Activated gamma-delta T cell treated with Interleukin-2 at 50 U/mL for 16 hours (primary cell): ENCODE measurements at places on chromosomes 4 and X.

GRCh38 chr4:45408996-45409395, 682.6 kb upstream of the GNPDA2 start:
- DNase-seq = no peak

- DNase-seq = no peak
Measured at GRCh38 chr4:101171747-101172146, 175.6 kb downstream of the PPP3CA start.

GRCh38 chrX:23403849-23404248, 69.2 kb downstream of the PTCHD1 start:
- no peak for DNase-seq

- DNase-seq = no peak
Measured at GRCh38 chr4:174225349-174226049, 58.0 kb downstream of the FBXO8 start.

- no peak for DNase-seq
Measured at GRCh38 chr4:99652596-99653436, 4.8 kb downstream of the C4orf54 start.

DNA sequence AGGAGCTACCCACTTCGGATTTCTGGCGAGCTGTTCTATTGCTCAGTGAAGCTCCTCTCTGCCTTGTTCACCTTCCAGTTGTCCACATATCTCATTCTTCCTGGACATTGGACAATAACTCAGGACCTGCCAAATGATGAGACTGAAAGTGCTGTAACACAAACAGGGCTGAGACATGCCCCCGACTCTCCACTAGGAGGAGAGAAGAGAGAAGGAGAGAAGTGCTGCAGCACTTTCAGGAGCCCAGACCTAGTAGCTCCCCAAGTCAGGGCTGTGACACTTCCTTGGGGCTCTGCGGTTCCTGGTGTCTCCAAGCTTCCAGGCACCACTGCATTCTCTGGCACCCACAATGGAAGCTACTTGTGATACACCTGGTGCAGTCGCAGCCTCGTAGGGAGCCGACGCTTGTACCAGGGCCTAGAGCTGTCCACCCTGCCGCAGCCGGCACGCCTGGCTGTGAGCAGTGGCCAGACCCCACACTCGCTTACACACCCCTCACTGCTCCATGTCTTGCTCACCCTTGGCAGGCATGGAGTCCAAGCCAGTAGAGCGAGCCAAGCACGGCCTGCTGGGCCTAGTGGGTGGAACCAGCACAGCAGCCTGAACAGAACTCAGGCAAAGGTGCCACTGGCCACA, 234.9 kb downstream of the TECRL start:
- DNase-seq = no peak
